DMS153 (cell line): ENCODE measurements at places on chromosomes 3 and 15.

DNA sequence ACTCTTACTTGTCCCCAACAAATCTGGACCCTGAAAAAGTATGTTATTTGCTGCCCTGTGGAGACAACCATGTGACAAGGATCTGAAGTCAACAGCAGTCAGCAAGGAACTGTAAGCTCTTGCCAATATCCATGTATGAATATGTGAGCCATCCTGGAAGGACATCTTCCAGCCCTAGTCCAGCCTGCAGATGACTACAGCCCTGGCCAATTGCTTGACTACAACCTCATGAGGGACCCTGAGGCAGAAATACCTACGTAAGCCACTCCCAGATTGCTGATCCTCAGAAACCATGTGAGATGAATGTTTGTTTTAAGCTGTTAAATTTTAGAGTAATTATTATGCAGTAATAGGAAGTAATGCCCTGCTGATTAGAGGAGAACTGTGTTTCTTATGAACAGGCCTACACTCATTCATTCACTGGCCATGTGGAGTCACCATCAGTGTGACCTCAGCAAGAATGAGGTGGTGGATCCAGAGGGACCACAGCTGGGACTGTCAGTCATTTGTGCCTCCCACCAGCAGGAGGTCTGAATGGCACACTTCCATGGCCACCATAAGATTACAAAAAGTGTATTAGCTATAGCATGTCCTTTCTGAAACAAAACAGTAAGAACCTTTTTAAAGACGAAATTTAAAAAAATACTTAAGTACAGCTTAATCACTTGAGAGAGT lies 92.6 kb downstream of the TFDP2 start:
- no peak for DNase-seq

- DNase-seq, result no peak
Observed at GRCh38 chr3:30135190-30135589, 471.2 kb upstream of the TGFBR2 start.

DNA sequence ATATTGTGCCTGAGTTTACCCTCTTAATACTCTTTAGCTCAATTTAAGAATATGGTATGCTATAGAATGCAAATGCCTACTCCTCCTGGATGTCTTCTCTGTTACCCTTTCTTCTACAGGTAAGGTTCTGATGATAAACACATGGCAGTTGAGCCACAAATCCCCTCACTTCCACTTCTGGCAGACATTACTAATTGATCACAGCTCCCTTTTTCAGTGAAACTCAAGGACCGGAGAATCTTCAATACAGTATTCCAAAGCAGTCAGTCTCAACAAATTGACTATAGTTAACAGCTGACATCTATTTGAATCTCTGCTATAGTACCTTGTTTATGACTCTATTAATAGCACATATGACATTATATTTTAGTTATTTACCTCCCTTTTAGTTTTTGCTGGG lies 232.1 kb upstream of the ADAMTS9 start:
- no peak for DNase-seq

GRCh38 chr3:157406394-157406793 lies 30.3 kb upstream of the PTX3 start:
- DNase-seq, result no peak
